ENCODE measurements at places on chromosomes 2 and 18.

GRCh38 chr18:62186499-62186773, 420 bp downstream of the PIGN start:
- DNase-seq: no peak

GRCh38 chr2:161975062-161975812, 98.8 kb downstream of the DPP4 start:
- no peak for DNase-seq

GRCh38 chr2:62112179-62112578, 83.7 kb upstream of the B3GNT2 start:
- DNase-seq: peak; percentile 24

- peak; percentile 8 for DNase-seq
Measured at GRCh38 chr2:223529696-223530095, 72.5 kb downstream of the SCG2 start.

- no peak for DNase-seq
Measured at GRCh38 chr18:63185984-63186383, 133.6 kb downstream of the BCL2 start.

GRCh38 chr18:22604390-22604985, 186.8 kb upstream of the CTAGE1 start:
- DNase-seq: no peak

GRCh38 chr2:167943897-167944296, 303.5 kb downstream of the STK39 start:
- no peak for DNase-seq

GRCh38 chr2:133171393-133172004, 396.8 kb downstream of the NCKAP5 start:
- peak; percentile 63 for DNase-seq

- peak; percentile 81 for DNase-seq
Measured at GRCh38 chr18:49510393-49511115, 23.5 kb upstream of the C18orf32 start.

- DNase-seq: no peak
Measured at GRCh38 chr2:16750175-16750924, 84.7 kb upstream of the CYRIA start.

DNA sequence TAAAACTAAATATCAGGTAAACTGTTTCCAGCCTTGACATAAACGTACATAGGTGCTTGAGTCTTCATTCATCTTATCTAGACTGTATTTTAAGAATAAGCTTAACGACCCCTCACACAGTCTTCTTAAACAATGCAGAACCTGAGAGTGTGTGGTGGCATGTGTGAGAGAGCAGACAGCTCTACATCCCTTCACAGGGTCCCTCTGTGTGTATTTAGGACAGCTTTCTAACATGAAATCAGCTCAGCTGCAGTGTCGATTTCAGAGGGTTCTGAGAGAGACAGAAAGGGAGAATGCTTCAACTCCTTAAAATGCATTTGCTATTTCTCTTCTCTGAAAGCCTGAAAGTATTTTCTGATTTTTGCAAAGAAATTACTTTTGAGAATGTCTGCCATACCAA, 185.2 kb downstream of the GRB14 start:
- no peak for DNase-seq

GRCh38 chr2:46118656-46119371, 178.4 kb upstream of the EPAS1 start:
- DNase-seq: no peak

- peak; percentile 13 for DNase-seq
Measured at GRCh38 chr2:64525317-64525613, 1.1 kb downstream of the AFTPH start.

DNA sequence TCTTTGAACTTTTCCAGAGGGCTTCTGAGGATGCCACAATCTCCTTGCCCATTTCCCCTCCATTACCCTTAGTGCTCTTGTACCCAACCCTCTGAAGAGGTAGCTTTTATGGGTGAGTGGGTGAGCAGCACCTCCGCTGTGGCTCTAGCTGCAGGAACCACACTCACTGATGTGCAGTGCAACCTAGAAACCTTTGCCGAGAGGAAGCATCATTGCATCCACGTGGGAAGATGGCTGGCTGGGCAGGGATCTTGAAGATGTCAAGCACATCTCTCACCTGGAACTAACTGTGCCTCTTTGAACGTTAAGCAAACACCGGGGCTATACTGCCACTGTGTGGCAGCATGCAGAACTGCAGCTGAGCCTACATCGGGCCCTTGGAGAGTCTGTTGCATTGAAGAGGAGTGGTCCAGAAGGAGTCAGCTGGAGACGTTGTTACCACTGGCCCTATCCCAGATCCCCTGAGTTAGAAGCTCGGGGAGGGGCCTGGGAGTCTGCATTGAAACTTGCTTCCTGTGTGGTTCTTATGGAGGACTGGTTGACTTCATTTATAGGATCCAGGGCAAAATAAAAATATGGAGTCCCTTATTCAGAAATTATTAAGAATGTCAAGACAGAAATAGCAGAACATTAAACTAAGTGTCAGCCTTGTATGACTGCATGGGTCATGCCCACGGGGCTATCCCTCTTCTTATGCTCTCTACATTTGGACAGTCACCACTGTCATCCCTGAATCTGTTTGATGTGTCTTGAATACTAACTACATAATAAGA, 28.7 kb downstream of the IGFBP5 start:
- peak; percentile 81 for DNase-seq

- no peak for DNase-seq
Measured at GRCh38 chr2:219707496-219708285, 80.3 kb downstream of the SLC4A3 start.

DNA sequence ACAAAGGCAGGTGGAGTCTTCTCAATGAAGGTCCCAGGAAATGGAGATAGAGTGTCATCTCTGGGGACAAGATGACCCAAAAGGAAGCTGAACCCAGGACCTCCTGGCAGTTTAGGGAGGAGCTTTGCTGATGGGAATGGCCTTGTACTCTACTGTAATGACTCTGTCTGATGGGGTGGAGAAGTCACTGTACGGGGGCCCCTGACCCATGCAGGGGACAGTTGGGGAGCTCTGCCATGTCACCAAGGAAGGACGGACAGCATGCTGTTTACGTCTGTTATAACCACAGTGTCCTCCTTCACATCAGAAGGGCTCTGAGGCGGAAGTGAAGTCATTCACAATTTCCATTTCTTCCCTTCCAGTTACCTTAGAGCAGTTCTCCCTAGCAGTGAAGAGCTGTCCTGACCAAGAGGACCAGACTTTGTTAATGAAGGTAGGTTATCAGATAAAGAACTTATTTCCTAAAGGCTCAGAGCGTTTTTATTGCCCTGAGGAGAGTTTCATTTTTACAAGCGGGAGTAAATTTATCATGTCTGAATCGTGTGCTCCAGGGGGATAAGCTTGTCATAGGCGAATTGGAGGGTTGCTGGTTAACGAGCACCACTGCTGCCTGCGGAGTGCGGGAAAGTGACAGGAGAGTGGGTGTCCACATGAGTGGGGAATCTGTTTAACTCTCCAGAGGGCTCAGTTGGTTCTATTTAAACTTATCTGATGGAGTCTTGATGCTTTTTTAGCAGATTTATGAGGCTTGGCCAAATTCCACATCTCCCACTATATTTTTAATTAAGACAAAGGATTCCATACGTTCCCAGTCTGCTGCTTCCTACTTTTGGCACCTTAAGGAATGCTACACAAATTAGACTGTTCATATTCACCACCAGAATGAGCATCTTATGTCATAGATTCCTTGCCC, 71.6 kb upstream of the BCL2L11 start:
- no peak for DNase-seq

DNA sequence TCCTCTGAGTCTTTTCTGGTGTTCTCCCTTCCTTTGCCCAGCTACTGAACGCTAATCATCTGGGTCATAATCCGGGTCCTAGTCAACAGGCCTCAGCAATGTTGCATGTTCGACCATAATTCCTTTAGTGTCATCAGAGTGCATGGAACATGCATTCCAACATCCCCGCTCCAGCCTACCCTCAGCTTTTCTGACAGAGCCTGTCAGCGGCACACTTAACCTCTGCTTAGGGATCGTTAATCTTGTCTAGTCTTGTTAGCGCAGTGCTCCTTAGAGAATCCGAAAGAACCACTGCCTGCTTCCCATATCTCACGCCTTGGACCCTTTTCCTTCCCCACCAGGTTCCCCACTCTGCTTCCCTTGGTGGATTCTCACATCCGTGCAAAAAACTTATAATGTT, 767.9 kb upstream of the ID2 start:
- no peak for DNase-seq

DNA sequence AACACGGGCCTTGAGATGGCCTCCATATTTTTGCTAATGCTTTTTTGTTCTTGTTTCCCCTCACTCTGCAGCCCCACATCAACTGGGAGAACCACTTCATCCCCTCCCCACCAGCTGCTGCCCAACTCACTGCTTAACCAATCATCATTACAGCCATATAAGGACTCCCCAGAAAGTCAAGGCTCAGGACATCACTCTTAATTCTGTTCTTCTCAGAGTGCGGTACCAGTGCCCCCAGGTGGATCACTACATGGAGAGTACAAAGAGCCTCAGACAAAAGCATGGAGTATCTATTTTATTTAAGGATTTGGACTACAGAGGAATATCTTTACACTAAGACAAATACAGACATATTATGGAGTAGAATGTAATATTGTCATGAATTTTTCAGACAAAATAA, 340.6 kb downstream of the PAX3 start:
- no peak for DNase-seq

- no peak for DNase-seq
Measured at GRCh38 chr18:76654577-76654976, 159.5 kb upstream of the ZNF516 start.

DNA sequence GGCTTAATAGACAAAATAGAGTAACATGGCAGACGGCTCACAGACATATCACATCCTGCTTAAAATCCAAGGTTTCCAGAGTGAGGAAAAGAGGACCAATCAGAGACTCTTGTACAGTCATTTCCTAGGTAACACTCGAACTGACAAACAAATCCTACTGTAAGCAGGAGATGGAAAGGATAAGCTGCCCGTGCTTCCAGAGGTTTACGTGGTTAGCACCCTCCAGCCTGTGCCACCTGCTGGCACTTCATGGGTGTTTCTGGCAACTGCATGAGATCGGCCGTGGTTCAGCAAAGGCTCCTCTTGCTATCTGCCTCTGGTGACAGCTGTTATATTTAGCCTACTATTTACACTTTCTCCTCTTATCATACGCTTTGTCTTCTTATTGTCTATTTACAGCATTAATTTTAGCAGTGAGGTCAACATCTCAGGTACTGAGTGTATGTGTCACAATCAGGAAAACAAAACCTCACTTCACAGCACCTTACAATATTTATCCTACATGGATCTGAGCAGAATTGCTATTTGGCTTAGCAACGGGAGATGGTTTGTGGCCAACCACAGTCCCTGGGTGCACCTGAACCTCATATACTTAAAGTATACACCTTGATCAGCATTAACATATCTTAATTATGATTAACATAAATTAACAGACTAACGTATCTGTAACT, 226.9 kb downstream of the TMEM163 start:
- no peak for DNase-seq

- DNase-seq: peak; percentile 81
Measured at GRCh38 chr2:229282758-229283546, 11.9 kb upstream of the PID1 start.

- peak; percentile 90 for DNase-seq
Measured at GRCh38 chr2:85445316-85446295, 27.1 kb downstream of the SH2D6 start.

DNA sequence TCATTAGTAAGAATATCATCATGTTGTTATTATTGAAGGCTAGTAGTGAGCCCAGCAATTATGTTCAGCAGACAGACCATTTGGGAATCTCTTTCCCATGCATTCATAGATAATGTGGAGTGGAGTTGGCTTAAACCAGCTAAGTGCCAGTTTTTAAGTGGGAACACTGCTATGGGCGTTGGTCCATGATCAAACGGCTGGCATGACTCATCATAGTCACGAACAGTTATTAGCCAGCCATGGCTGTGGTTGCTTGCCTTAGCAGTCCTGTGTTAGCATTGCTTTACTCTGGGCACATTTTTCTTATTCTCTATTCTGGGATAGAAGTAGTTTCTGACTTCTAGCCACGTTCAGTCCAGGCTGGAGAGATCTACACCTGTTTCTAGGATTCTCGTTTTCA, 17.7 kb downstream of the EIF4E2 start:
- peak; percentile 86 for DNase-seq

DNA sequence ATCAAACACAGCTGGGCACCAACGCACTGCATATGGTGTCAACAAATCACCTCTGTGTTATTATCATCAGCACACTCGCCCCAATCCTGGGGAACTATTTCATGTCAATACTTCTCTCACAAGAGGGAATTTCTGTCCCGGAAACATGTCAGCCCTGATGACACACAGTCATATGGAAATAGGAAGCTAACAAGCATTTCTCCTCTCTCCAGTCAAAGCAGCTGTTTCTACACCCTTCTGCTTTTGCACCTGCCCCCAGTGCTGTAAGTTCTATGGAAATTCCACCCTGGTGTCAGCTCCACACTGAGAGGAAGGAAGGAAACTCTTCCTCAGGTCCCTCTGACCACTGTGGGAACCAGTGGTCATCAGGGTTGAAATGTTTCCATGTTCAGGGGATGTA, 447.6 kb upstream of the ID2 start:
- DNase-seq: no peak

DNA sequence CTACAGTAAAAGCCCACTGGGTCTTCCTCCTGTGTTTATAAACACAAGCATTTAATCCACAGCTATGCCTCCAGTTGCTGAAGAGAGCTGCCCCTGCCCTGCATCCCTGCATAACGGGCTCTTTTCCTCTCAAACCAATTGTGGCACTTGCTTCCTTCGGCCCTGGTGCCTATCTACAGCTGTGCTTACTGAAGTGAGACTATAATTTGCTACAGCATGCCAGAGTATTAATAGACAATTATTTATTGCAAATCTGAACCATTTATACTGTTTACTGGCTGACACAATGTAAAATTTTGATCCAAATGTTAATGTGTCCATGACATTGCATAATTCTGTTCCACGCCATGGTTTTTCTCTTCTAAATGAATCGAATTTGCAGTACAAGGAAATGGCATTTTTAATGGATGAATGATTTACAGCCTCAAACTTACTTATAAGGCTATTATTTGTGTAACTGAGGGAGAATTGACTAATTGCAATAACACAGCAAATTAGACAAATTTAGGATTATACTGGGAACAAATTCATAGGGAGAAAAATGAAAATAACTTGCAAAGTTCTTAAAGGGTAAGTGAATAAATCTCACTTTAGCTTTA, 457.0 kb upstream of the HNRNPA3 start:
- DNase-seq: no peak

GRCh38 chr18:74967438-74967837, 241.5 kb downstream of the PTGR3 start:
- no peak for DNase-seq

DNA sequence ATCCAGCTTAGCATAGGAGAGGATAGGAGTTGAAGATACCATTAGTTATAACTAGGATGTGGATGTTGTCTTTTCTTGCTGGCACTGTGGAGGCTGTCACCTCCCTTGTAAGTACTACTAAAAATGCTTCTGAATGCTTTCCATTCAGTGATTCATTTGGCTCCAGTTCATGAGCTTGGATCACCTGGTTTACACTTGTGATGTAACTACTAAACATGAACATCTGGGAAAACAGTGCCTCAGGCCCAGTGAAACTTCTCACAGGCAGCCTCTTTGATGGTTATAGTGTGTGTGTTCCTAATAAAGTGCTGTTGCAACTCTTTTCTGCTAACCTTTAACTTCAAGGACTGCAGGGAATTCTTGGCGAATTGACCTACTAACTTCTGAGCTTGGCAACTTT, 13.0 kb upstream of the SLC9A2 start:
- DNase-seq: no peak

GRCh38 chr2:120654381-120655134, 81.1 kb upstream of the GLI2 start:
- no peak for DNase-seq

GRCh38 chr18:6315517-6316331, 99.0 kb downstream of the L3MBTL4 start:
- DNase-seq: no peak
